PC-3 (cell line): ENCODE measurements at places on chromosomes 3 and 15. TPM values are rescaled to one million over a fixed set of nuclear protein-coding genes. Genes with fewer than 3 reads are reported as not detected.

The CADPS gene
- total RNA-seq: not detected in 2 replicates

The LAMB2 gene
- 240 and 365 TPM in 2 replicates for total RNA-seq

The SLC28A1 gene
- 0.58 and 1.1 TPM in 2 replicates for total RNA-seq

The WDR93 gene
- 0.22 TPM in 1 of 2 replicates, not detected in the other for total RNA-seq

GRCh38 chr3:73516631-73517030 lies 108.1 kb downstream of the PDZRN3 start:
- H3K4me3 ChIP-seq: no peak overlapping the region
- no peak overlapping the region for H3K27ac ChIP-seq
- peaks cover 21% of the 10 kb centered on the region; the same call in 1 of the 2 replicates for H3K27me3 ChIP-seq

- no peaks in the 10 kb centered on the region for H3K4me1 ChIP-seq
- no peaks in the 10 kb centered on the region for H3K27me3 ChIP-seq
- no peaks in the 10 kb centered on the region for H3K36me3 ChIP-seq
- no peak for DNase-seq
- no peak overlapping the region for H3K27ac ChIP-seq
Measured at GRCh38 chr3:2802429-2802828, 307.7 kb downstream of the IL5RA start.

DNA sequence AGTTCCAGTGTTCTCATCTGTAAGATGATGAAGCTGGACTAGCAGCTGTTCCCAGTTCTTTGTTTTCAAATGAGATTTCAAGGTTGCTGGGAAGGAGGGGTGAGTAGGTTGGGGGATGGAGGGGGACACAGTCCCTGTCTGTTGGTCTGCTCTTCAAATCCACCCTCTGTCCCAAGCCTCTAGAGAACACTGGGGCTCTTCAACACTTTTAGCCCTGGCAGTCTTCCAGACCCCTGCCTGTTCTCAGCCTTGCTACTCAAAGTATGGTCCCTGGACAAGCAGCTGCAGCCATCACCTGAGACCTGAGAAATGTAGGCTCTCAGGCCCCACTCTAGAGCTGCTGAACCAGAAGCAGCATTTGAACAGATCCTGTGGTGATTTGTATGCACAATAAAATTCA lies 41.3 kb downstream of the NEK11 start:
- H3K27ac ChIP-seq: no peak overlapping the region
- H3K36me3 ChIP-seq: no peaks in the 10 kb centered on the region
- H3K4me3 ChIP-seq: no peak overlapping the region
- DNase-seq: no peak

DNA sequence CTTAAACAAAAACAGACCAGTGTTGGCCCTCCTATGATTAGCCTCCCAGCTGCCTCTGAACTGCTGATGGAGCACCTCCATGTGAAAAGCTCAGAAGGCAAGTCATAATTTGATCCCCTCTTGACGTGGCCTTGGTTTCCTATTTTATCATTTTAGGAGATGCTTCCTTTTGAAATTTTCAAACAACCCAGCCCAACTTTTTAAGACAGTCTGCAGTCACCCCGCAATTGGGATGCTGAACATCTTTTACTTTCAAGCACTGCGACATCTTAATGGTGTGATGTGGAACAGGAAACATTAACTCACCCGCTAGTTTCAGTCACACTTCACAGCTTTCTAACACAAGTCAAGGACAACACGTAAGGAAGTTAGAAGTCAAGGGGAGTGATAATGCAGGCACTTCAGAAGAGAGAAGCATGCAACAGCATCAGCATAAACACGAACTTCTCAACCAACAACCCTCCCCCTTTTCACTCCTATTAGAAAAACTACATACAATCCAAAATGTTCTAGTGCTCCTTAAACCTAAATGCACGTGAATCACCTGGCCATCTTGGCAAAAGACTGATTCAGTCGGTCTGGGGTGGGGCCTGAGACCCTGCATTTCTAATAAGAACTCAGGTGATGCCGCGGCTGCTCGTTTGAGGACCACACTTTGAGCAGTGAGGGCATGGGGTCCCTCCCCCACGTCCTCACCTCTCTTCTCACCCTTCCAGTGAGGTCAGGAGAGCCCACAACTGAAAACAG lies 161.5 kb downstream of the FOXP1 start:
- no peak overlapping the region for H3K27ac ChIP-seq
- H3K36me3 ChIP-seq: no peaks in the 10 kb centered on the region
- no peaks in the 10 kb centered on the region for H3K27me3 ChIP-seq
- no peak overlapping the region for H3K4me3 ChIP-seq
- peaks cover 30% of the 10 kb centered on the region for H3K4me1 ChIP-seq

DNA sequence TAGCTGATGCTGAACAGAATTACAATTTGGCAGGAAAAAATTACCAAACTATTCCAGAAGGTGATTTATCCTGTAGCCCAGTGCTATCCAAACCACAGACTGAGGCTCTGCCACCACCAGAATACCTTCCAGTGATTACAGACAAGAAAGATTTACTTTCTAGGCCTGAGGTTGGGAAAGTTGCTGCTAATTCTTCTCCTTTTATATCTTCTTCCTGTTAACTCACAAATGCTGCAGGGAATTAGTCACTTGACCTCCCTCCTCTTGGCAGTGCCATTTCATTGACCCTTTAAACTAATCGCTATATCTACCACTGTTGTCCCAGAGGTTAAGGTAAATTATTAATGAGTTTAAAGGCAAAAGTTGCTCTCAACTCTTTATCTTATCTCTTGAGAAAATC lies 118.4 kb downstream of the CTNNB1 start:
- DNase-seq: peak; percentile 76
- H3K36me3 ChIP-seq: no peaks in the 10 kb centered on the region
- H3K27ac ChIP-seq: peak overlapping the region; percentile 1; the same call in 1 of the 2 replicates
- peaks cover 18% of the 10 kb centered on the region for H3K4me1 ChIP-seq
- no peaks in the 10 kb centered on the region for H3K27me3 ChIP-seq
- H3K4me3 ChIP-seq: no peak overlapping the region

DNA sequence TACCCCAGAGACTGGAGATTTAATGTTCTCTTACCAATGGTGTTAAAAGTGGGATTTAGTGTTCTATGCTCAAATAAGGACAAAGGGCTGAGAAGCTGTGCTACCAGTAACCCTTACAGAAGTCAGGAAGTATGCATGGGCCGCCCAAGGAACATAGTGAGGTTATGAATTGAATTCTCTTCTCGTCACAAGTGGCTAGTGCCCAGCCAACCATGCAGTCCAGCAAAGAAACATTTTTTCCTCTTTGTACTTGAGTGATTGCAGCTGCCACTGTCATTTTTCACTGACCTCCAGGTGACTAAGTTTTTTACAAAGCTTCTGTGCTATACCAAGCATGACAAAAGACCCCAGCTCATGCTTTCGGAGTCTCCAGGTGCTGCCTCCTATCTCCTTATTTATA lies 110.6 kb upstream of the DCBLD2 start:
- H3K27me3 ChIP-seq: no peaks in the 10 kb centered on the region
- H3K4me1 ChIP-seq: peaks cover 16% of the 10 kb centered on the region
- no peak overlapping the region for H3K4me3 ChIP-seq
- DNase-seq: no peak
- no peak overlapping the region for H3K27ac ChIP-seq
- no peaks in the 10 kb centered on the region for H3K36me3 ChIP-seq

GRCh38 chr3:156885761-156886160 lies 59.6 kb downstream of the LEKR1 start:
- no peaks in the 10 kb centered on the region; the same call in 1 of the 2 replicates for H3K36me3 ChIP-seq
- DNase-seq: no peak
- no peak overlapping the region for H3K27ac ChIP-seq
- H3K27me3 ChIP-seq: no peaks in the 10 kb centered on the region
- H3K4me1 ChIP-seq: no peaks in the 10 kb centered on the region
- no peak overlapping the region for H3K4me3 ChIP-seq

DNA sequence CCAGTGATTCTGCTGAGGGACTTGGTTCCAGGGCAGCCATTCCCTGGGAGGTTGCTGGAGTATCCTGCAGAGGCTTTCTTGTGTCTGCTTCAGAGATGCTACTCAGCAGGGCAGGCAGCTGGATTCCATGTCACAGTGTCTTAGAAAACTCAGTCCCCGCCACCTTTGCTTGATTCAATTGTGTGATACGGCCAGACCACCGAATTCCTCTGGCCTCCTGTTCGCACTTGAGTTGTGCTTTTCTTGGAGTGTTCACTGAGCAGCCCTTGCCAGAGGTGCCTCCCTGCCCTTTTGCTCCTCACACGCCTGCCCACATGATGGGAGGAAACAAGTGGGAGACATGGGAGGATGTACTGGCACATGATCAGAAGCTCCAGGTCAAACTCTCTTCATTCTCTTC lies 19.6 kb upstream of the SHC4 start:
- DNase-seq: no peak
- no peaks in the 10 kb centered on the region for H3K27me3 ChIP-seq
- no peaks in the 10 kb centered on the region for H3K36me3 ChIP-seq
- H3K4me3 ChIP-seq: no peak overlapping the region

DNA sequence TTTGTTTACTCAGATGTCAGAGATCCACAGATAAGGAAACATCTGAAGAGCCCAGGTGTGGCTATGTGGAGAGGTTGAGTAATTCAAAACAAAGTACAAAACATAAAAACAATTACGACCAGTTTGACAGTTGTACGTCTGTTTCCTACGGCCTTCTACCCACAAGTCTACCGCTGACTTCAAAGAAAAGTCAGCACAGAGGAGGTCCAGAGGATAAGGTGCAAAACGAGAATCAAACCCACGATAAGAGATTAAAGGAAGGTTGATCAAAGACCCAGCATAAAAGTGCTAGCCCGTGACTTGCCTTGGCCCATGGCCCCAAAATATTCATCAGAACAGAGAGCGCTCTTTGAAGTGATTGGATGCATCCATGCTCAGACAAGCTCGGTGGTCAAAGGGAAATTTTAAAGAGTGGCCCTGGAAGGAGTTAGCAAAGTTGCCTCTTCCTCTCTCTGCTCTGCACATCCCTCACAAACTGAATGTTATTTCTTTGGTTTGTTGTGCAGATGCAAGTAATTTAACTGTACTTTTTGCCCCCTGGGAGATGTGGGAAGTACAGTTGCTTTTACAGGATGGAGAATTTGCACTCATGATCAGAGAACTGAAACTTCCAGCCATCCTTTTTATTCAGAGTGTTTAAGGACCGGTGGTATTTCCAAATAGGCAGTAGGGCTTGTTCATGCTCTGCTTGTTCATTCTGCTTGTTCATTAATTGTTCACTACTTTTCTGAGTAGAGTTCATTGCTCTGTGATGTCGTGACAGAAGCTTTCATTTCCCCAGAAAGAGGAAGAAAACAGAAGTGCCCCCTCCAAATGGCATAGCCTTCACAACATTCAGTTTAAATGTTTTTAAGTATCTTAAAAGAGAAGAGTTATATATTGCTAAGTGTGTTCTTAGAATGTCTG lies 31.1 kb downstream of the MME start:
- no peak overlapping the region for H3K27ac ChIP-seq
- no peaks in the 10 kb centered on the region for H3K36me3 ChIP-seq
- no peak overlapping the region for H3K4me3 ChIP-seq
- DNase-seq: no peak
- no peaks in the 10 kb centered on the region for H3K4me1 ChIP-seq

DNA sequence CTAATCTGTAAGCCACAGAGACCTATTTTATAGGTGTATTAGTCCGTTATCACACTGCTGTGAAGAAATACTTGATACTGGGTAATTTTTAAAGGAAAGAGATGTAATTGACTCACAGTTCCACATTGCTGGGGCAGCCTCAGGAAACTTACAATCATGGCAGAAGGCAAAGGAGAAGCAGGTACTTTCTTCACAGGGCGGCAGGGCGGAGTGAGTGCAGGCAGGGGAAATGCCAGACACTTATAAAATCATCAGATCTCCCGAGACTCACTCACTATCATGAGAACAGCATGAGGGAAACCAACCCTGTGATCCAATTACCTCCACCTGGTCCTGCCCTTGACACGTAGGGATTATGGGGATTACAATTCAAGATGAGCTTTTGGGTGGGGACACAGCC lies 108.7 kb downstream of the GALK2 start:
- no peaks in the 10 kb centered on the region for H3K4me1 ChIP-seq
- H3K27ac ChIP-seq: no peak overlapping the region
- H3K36me3 ChIP-seq: no peaks in the 10 kb centered on the region
- no peaks in the 10 kb centered on the region for H3K27me3 ChIP-seq
- H3K4me3 ChIP-seq: no peak overlapping the region

- no peak overlapping the region for H3K4me3 ChIP-seq
- H3K4me1 ChIP-seq: peaks cover 11% of the 10 kb centered on the region
- H3K27me3 ChIP-seq: no peaks in the 10 kb centered on the region
- H3K27ac ChIP-seq: no peak overlapping the region
Measured at GRCh38 chr3:126085841-126086240, 1.9 kb upstream of the SLC41A3 start.

DNA sequence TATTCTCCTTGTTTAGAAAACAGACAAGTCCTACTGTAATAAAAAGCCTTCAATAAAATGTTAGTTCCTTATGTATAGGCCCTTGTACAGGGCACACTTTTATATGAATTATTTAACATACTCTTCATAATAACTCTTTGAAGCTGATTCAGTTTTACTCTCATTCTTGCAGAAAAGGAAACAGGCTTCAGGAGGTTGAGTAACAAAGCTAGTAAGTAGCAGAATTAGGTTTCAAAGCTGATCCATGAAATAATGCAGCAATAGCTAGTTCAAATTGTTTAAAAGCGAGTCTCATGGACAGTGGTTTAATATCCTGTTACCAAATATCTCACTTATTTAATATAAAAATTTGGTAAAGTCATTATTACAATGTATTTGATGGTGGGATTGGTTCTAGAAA lies 25.0 kb downstream of the TCF12 start:
- H3K4me1 ChIP-seq: peaks cover 12% of the 10 kb centered on the region; the same call in 1 of the 2 replicates
- H3K36me3 ChIP-seq: no peaks in the 10 kb centered on the region; the same call in 1 of the 2 replicates
- no peaks in the 10 kb centered on the region for H3K27me3 ChIP-seq
- H3K4me3 ChIP-seq: no peak overlapping the region

- no peak overlapping the region for H3K4me3 ChIP-seq
- H3K4me1 ChIP-seq: peaks cover 26% of the 10 kb centered on the region
- H3K27ac ChIP-seq: peak overlapping the region; percentile 6
- DNase-seq: peak; percentile 88
- 0 out of 2 replicates have a peak, but pooled peaks cover 4% of the 10 kb centered on the region for H3K36me3 ChIP-seq
Measured at GRCh38 chr3:101643861-101644613, 32.9 kb downstream of the ZBTB11 start.

GRCh38 chr15:25738171-25738965 lies 124.8 kb downstream of the ATP10A start:
- DNase-seq: no peak
- H3K4me1 ChIP-seq: no peaks in the 10 kb centered on the region
- H3K27ac ChIP-seq: no peak overlapping the region
- no peak overlapping the region for H3K4me3 ChIP-seq

- peak; percentile 56 for DNase-seq
- H3K4me3 ChIP-seq: no peak overlapping the region
- no peaks in the 10 kb centered on the region for H3K27me3 ChIP-seq
- H3K4me1 ChIP-seq: peaks cover 26% of the 10 kb centered on the region
- H3K27ac ChIP-seq: no peak overlapping the region
Measured at GRCh38 chr3:57787867-57788623, 31.9 kb downstream of the SLMAP start.
